ENCODE measurements at places on chromosomes 12 and 14. TPM values are rescaled to one million over a fixed set of nuclear protein-coding genes. Genes with fewer than 3 reads are reported as not detected.

DNA sequence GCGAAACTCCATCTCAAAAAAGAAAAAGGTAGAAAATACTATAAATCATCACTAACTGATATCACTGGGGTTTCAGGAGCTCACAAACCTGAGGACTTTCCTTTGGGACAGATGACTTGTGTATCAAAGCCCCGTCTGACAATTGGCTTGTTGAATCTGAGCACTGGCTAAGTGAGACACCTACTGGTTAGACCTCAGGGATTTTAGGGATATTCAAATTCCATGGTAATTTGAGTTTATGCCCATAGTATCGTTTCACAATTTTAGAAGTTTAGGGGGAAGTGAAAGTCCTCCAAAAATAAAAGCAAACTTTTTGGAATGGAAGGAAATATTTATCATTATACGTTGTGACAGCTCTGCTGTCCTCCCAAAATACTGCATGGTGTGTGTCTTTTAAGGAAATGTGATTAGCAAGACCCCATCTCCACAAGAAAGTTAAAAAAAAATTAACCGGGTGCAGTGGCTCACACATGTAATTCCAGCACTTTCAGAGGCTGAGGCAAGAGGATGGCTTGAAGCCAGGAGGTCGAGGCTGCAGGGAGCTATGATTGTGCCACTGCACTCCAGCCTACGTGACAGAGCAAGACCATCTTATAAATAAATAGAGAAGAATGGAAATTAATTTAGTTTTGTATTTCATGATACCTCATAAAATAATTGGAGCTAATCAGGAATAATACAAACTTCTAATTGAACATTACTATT is 49.2 kb downstream of the FBXL14 start:
- no peak for DNase-seq

DNA sequence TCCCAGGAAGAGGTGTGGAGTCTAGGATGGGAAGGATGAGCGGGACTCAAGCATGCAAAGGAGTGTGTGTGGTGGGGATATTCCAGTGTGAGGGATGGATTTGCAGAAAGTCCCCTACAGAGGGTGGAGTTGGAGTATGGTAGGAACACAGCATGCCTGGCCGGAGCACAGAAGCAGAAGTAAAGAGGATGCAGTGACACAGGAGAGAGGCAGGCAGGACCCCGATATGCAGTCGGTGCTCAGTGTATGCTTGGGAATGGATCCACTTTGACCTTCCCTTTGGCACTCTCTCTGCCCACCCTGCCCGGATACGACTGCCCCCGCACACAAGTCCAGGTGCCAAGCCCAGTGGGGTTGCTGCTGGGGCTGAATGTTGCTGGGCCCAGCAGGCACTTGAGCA is 21.3 kb downstream of the WSCD2 start:
- DNase-seq, result no peak

GRCh38 chr12:122206111-122206881 is 2.8 kb downstream of the B3GNT4 start:
- no peak for DNase-seq

DNA sequence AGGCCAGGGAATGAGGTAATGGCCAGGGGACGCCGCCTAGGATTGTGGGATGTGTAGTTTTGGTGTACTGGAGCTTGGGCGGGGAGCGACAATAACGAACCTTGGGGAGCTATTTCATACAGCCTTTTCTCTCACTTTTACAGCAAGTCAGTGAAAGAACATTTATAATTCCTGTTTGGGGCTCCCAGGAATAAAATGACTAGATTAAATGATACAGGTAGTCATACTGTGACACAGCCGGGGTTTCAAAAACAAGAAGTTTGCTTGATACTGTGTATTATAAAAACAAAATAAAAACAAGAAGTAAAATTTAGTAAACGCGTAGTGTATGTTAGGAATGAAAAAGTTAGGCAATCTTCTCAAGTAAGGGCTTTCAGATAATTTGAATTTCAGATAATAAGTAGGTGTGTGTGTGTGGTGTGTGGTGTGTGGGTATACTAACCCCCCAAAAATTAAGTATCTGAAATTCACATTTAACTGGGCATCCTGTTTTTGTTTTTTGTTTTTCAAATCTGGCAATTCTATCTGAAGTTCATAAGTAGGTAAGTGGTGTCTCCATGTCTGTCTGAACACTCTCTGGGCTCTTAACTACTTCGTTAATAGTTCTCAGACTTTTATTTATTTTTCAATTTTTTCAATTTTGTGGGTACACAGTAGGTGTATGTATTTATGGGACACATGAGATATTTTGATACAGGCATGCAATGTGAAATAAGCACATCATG is 458 bp upstream of the DCTN2 start:
- no peak for DNase-seq

- DNase-seq, result no peak
These were observed 90.2 kb upstream of the HECTD1 start for GRCh38 chr14:31297701-31298344.

GRCh38 chr12:79441534-79441933 is 249.2 kb downstream of the PAWR start:
- no peak for DNase-seq

GRCh38 chr12:113740699-113741098 is 225.4 kb downstream of the RBM19 start:
- DNase-seq, result no peak

GRCh38 chr12:3631272-3631637 is 121.7 kb downstream of the CRACR2A start:
- DNase-seq, result no peak

DNA sequence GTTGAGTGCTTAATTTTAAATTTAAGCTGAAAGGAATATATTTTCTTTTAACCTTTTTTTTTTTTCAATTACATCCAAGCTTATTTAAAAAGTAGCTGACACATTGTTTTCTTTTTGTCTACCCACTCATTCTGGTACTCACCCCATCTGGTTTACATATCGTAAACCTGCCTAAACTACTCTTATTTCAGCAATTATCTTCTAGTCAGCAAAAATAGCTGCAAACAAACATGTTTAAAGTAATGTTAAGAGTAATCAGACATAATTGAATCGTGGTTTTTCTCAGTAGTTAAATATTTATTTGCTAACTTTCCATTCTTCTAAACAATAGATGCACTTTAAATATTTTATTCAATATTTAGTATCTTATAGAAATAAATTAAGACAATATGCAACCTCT is 492.7 kb upstream of the MGAT4C start:
- DNase-seq, result no peak

GRCh38 chr14:100591453-100592371 is 4.5 kb upstream of the BEGAIN start:
- no peak for DNase-seq

DNA sequence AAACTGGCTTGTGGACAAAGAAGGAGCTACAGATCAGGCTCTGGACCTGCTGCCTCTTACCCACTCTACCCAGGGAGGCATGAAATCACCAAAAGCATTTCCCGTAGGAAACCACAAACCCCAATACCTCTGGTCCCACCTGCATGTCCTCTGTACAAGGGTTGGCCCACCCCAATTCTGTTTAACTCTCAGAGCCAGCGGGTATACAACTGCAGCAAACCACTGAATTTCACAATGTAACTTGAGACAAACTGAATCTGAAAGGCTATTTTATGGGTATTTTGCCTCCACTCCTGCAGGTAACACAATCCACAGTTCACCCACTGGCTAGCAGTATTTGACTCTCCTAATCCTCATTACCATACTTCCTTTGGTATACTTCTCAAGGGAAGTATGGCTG is 16.5 kb downstream of the SIX1 start:
- no peak for DNase-seq

DNA sequence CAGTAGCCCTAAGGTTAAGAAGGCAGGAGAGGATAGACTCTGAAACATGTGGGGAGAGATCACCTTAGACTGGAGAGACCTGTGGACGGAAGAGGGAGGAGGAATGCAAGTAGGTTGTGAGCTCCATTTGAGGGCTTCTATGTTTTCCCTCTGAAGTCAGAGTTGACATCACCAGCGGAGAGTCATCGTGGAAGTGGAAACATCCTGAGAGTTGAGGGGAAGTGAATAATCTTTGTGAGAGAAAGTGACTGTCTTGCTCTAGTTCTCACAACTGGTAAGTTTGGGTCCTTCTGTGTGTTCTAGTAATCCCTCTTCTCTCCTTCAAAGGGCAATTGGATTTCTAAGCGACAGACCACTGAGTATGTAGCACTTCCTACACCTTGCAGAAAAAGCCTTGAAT is 103.6 kb upstream of the CCND2 start:
- peak; percentile 14 for DNase-seq

DNA sequence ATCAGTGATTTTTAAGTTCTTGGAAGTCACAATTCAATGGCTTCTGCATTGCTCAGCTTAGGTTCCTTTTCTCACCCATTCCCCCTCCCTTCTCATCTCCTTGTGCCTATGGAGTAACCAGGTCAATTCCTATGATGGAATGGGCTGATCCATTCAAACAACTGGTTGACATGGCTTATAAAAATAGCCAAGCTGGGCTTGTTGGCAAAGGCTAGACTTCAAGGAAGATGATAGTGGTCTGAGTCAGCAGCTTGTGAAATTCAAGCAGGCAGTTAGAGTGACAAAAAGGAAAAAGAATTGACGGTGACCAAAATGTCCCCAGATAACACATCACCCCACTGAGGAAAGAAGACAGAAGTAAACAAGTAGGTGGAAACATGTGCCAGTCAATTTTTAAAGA is 119.9 kb upstream of the PCED1B start:
- no peak for DNase-seq

Gene DHRS4L2
- 3.3 TPM for total RNA-seq

Gene GABARAPL1
- total RNA-seq, result 44.8 TPM

Gene CDCA4
- total RNA-seq, result 11.0 TPM

Gene ZBTB42
- total RNA-seq, result 0.41 TPM

Gene ADCY4
- 0.82 TPM for total RNA-seq

Gene DPF3
- 5.7 TPM for total RNA-seq

Gene MMAB
- total RNA-seq, result 13.9 TPM

Gene WDR89
- total RNA-seq, result 46.5 TPM

Gene TAS2R7
- total RNA-seq, result 0.41 TPM

Gene KRT85
- not detected for total RNA-seq

Gene ZNF384
- total RNA-seq, result 12.2 TPM

All from frontal cortex (tissue), 4 donors.